Stimulated activated CD4-positive, alpha-beta T cell treated with anti-CD3 and anti-CD28 coated beads, Interleukin-1b, Interleukin-23, amount 100 ng/mL, for 4 hours (primary cell): ENCODE measurements at places on chromosomes 5 and 9.

- DNase-seq: no peak
Measured at GRCh38 chr5:126975796-126976195, 54.6 kb downstream of the MARCHF3 start.

DNA sequence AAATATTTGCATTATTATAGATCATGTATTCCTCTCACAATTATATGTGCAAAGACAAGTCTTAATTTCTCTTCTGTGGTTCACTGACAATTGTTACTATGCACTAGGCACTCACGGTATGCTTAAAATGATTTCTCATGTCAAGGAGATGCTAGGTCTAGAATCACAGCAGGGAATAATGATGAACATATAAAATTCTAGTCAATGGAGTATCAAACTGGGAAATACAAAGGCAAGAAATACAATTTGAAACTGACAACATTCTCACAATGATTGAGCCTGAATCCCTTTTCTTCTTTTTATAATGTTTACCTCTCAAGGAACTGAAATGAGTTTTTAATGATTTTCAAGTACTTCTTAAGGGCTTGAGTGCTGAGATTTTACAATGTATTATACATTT lies 302.3 kb upstream of the GRAMD2B start:
- no peak for DNase-seq

DNA sequence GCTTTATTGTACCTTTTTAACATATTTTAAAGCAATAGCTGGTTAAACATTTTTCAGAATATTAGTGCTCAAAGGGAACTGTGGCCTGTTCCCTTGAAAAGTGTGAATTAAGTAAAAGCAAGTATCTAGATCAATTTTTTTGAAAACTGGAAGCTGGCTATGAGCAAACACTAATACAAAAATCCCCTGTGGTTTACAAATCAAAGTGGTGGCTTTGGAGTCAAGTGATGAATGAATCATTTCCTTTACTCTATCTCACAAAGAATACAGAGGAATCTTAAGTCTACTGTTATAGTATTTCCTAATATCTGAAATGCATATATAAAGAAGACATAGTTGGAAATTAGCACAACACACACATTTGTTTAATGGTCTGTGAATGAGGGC lies 212.4 kb upstream of the C9orf72 start:
- no peak for DNase-seq

- no peak for DNase-seq
Measured at GRCh38 chr9:7783635-7784063, 15.9 kb downstream of the DMAC1 start.

GRCh38 chr9:80841888-80842287 lies 847.5 kb downstream of the TLE1 start:
- DNase-seq: no peak

DNA sequence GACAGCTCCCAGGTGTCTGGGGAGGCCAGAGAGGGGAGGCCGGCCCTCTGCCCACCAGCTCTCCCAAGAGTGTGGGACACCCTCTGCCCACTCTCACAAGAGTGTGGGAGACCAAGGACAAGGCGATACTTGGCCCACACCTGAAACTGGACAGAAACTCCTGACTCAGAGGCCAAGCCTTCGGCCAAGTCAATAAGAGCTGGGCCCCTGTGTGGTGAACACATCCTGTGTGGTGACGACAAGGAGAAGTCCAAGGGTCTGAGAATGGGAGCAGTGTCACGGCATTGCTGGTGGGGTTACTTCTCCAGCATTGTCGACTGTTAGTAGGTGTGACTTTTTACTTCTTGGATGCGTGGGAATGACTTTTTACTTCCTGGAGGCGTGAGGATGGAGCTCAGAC lies 14.6 kb upstream of the F2RL1 start:
- DNase-seq: no peak

- no peak for DNase-seq
Measured at GRCh38 chr5:143738417-143739401, 73.3 kb upstream of the HMHB1 start.

DNA sequence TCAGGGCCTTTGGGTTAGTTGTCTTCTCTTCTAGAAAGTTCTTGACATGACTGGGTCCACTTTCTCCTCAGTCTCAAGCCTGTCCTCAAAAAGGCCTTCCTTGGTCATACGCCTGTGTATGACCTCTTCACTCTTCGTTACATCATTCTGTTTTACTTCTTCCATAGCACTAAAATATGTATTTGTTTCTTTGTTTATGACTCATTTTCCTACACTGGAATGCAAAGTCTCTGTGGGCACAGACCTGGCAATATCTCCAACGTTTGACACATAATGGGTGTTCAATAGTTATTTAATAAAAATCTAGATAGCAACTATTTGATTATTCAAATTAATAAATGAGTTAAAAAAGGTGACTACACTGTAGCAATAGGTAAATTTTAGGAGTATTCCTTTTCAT lies 85.1 kb downstream of the YIPF5 start:
- no peak for DNase-seq

DNA sequence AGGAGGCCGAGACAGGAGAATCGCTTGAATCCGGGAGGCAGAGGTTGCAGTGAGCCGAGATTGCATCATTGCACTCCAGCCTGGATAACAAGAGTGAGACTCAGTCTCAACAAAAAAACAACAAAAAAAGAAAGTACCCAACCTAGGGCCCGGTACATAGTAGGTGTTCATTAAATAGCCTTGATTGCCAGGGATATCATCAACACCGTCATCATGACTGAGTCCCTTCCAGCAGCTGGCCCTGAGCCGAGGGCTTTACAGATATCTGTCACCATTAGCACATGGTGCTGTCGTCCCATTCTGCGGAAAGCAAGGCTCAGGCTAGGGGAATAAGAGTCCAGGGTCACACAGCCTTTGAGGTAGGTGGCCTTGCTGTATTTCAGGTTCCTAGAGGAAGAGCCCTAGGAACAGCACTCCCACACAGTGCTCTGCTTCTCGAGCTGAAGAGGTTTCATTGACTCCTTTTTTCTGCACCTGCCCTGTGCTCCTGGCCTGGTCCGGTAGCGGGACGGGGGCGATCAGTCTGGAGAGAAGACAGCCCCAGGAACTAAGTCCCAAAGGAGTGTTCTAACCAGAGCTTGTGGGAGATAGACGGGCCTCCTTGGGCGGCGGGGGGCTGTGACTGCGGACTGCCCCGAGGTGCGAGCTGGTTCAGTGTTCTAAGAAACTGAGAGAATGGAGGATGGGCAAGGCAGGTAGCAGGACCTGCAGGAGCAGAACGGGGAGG lies 48.2 kb downstream of the CXXC5 start:
- no peak for DNase-seq

- no peak for DNase-seq
Measured at GRCh38 chr9:77305622-77306400, 128.5 kb downstream of the VPS13A start.

DNA sequence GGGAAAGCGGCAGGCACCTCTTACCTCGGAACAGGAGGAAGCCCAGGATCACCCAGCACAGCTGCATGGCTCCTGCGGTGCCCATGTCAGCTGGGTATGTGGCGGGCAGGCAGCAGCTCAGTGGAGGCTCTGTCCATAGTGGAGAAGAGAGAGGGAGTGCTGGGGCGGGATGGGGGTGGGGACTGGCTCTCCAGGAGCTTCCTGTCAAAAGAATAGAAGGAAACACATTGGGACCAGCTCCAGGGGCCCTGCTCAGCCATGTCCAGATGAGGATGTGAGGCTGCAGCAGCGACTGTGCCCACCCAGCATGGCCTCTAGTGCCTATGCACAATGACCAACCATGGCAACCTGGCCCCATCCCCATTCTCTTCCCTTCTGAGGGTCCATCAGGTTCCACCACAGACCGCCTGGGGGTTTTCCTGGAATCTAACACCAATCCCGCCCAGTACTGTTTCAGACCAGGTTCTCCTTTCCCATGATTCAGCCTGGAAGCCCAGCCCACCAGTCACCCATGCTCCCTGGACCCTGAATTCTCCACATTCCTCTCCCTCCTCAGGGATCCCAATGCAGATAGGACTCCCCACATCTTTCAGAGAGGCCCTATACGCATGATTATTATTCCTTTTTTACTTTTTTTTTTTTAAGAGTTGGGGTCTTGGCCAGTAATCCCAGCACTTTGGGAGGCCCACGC lies at the start of gene ECSCR:
TSS of gene ECSCR (minus strand) at position 158 of the 691 bp plus-strand sequence. CDS start at position 85, 73 bp downstream.
- no peak for DNase-seq

- no peak for DNase-seq
Measured at GRCh38 chr5:168675883-168676408, 96.8 kb upstream of the PANK3 start.

- no peak for DNase-seq
Measured at GRCh38 chr9:18215626-18216025, 258.3 kb upstream of the ADAMTSL1 start.

GRCh38 chr5:132087176-132087575 lies 13.6 kb downstream of the CSF2 start:
- DNase-seq: no peak

- DNase-seq: no peak
Measured at GRCh38 chr5:156907667-156908066, 55.4 kb downstream of the TIMD4 start.

GRCh38 chr9:126687930-126688461 lies 74.3 kb downstream of the LMX1B start:
- no peak for DNase-seq

- no peak for DNase-seq
Measured at GRCh38 chr5:150598821-150599273, 41.6 kb upstream of the SYNPO start.

- DNase-seq: no peak
Measured at GRCh38 chr9:125851979-125852378, 104.8 kb downstream of the PBX3 start.

DNA sequence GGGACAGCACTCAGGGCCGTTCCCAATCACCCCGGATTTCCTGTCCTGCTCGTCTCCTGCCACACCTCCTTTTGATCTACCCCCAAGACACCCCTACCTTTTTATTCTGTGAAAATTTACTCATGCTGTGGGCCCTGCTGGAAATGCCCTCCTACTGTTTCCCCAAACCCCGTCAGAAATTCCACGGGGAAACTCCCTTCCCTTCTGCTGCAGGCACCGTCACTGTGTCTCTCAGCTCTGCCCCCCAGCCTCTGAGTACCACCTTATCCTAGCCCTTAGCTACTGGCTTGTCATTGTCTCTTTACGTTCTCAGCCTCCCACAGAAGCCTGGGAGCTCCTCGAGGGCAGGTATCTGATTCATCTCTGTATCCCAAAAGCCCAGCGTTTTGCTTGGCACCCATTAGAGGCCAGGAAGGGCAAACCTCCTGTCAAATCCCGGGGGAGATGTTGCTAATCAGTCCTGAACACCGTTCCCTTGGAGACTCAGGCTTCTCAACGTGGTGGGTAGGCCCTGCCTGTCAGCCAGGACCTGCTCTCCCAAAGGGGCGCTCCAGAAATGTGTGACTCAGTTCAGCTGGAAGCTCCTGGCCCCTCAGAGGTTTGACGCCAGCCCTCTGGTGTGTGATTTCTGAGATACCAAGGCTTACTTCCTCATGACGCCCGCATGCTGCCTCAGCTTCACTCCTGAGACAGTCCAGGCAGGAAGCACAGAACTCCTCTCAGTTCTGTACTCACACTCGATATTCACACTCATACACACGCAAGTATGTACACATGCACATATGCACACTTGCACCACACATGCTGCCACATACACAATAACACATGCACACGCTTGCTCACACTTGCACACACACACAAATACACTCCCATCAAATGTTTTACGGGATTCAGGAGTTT lies 50.7 kb upstream of the GRHPR start:
- no peak for DNase-seq

- no peak for DNase-seq
Measured at GRCh38 chr9:91427873-91428272, 4.2 kb upstream of the NFIL3 start.
